ENCODE measurements at places on chromosomes 12 and 14. TPM values are rescaled to one million over a fixed set of nuclear protein-coding genes. Genes with fewer than 3 reads are reported as not detected.

NRXN3 gene
- not detected for polyA plus RNA-seq

CYP27B1 gene
- 1.4 TPM for polyA plus RNA-seq

B3GNT4 gene
- polyA plus RNA-seq, result 0.70 TPM

SMCO3 gene
- not detected for polyA plus RNA-seq

RASSF9 gene
- 1.5 TPM for polyA plus RNA-seq

NXPH4 gene
- not detected for polyA plus RNA-seq

APOF gene
- polyA plus RNA-seq, result not detected

RPGRIP1 gene
- polyA plus RNA-seq, result 0.44 TPM

NEDD8 gene
- polyA plus RNA-seq, result 182 TPM

DLK1 gene
- polyA plus RNA-seq, result 0.04 TPM

KRT85 gene
- 0.03 TPM for polyA plus RNA-seq

CCDC85C gene
- polyA plus RNA-seq, result 30.4 TPM

CARMIL3 gene
- polyA plus RNA-seq, result 0.81 TPM

TAS2R19 gene
- polyA plus RNA-seq, result 0.09 TPM

KRT73 gene
- polyA plus RNA-seq, result 0.84 TPM

B4GALNT3 gene
- 2.9 TPM for polyA plus RNA-seq

CAPZA3 gene
- polyA plus RNA-seq, result not detected

TBX5 gene
- polyA plus RNA-seq, result not detected

AMDHD1 gene
- polyA plus RNA-seq, result 10.9 TPM

SMOC1 gene
- not detected for polyA plus RNA-seq

HSPA2 gene
- polyA plus RNA-seq, result 10.6 TPM

LRP1-AS gene
- polyA plus RNA-seq, result 1.1 TPM

DNAI7 gene
- not detected for polyA plus RNA-seq

LIN7A gene
- 0.27 TPM for polyA plus RNA-seq

SIVA1 gene
- polyA plus RNA-seq, result 104 TPM

RNASE3 gene
- not detected for polyA plus RNA-seq

KLRK1 gene
- 3.3 TPM for polyA plus RNA-seq

UNC79 gene
- not detected for polyA plus RNA-seq

TEP1 gene
- polyA plus RNA-seq, result 32.9 TPM

CPNE6 gene
- 0.03 TPM for polyA plus RNA-seq

FGF6 gene
- not detected for polyA plus RNA-seq

PPP1R12A gene
- 49.0 TPM for polyA plus RNA-seq

KITLG gene
- polyA plus RNA-seq, result 12.3 TPM

TCL1B gene
- not detected for polyA plus RNA-seq

VAMP1 gene
- 1.6 TPM for polyA plus RNA-seq

KCNH5 gene
- polyA plus RNA-seq, result not detected

COX8C gene
- polyA plus RNA-seq, result not detected

FLVCR2 gene
- polyA plus RNA-seq, result 12.6 TPM

RNU4-1 gene
- not detected for polyA plus RNA-seq

GPR84 gene
- 0.33 TPM for polyA plus RNA-seq

RAD9B gene
- not detected for polyA plus RNA-seq

ETFBKMT gene
- polyA plus RNA-seq, result 1.8 TPM

CLECL1 gene
- 0.92 TPM for polyA plus RNA-seq

TEDC1 gene
- 23.9 TPM for polyA plus RNA-seq

OR6C2 gene
- polyA plus RNA-seq, result not detected

SYT1 gene
- polyA plus RNA-seq, result 11.3 TPM

TMEM229B gene
- 11.4 TPM for polyA plus RNA-seq

PARP2 gene
- polyA plus RNA-seq, result 13.6 TPM

OS9 gene
- polyA plus RNA-seq, result 239 TPM

Data from small intestine (tissue), 16 donors.